ENCODE measurements at places on chromosomes 5 and 9. TPM values are rescaled to one million over a fixed set of nuclear protein-coding genes. Genes with fewer than 3 reads are reported as not detected.

EIF4EBP3 gene
- total RNA-seq: 14.1 TPM

CAMK4 gene
- 19.4 TPM for total RNA-seq

TMEM161B gene
- total RNA-seq: 34.1 TPM

INSL6 gene
- total RNA-seq: not detected

NDFIP1 gene
- total RNA-seq: 70.1 TPM

SPATA31C1 gene
- not detected for total RNA-seq

LCN12 gene
- total RNA-seq: 3.8 TPM

LMBRD2 gene
- 12.1 TPM for total RNA-seq

GRCh38 chr5:30502277-30502676, 691.2 kb upstream of the CDH6 start:
- peak; percentile 38 for DNase-seq
- H3K27ac ChIP-seq: peak overlapping the region; percentile 60
- H3K4me1 ChIP-seq: peaks cover 47% of the 10 kb centered on the region
- H3K4me3 ChIP-seq: no peak overlapping the region
- H3K36me3 ChIP-seq: no peaks in the 10 kb centered on the region

DNA sequence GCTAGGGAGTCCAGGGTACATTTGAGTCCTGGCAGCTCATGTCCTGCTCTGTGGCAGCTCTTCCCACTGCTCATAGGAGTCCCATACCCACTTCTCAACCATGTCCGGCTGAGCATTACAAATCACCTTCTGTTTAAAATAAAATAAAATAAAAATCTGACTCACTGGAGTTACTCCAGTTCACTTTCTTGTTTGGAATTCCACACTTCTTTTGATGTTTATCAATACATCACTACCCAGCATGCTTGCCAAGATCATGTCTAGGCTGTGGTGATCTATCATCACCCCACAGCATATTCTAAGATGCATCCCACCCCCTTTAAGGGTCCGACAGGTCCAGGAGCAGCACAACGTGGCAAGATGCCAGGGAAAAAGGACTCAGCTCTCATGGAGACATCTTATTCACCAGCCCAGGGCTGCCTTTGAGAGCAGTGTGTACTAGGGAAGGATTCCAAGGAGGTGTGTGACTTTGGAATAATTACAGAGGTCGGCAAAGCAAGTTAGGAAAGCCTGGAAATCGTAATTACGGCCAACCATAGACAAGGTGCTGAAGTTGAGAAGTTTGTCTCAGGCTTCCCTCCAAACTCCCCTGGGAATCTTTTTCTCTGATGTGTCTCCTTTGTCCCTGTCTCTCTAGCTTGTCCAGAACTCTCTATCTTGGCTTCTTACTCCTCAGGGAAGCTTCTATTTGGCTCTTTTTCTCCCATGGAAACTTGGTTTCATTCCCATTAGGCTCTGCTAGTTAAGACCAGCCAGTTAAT, 111.4 kb upstream of the SLC1A3 start:
- H3K27ac ChIP-seq: no peak overlapping the region
- no peaks in the 10 kb centered on the region for H3K36me3 ChIP-seq
- peaks cover 22% of the 10 kb centered on the region for H3K4me1 ChIP-seq
- no peak overlapping the region for H3K4me3 ChIP-seq
- DNase-seq: no peak
- H3K27me3 ChIP-seq: peaks cover 36% of the 10 kb centered on the region

GRCh38 chr9:88777498-88778312, 213.6 kb upstream of the S1PR3 start:
- no peaks in the 10 kb centered on the region for H3K27me3 ChIP-seq
- peaks cover 49% of the 10 kb centered on the region for H3K4me1 ChIP-seq
- H3K36me3 ChIP-seq: peaks cover 4% of the 10 kb centered on the region
- H3K4me3 ChIP-seq: no peak overlapping the region
- no peak for DNase-seq

GRCh38 chr9:116875576-116875975, 188.5 kb downstream of the TRIM32 start:
- no peak overlapping the region for H3K4me3 ChIP-seq
- no peak overlapping the region for H3K27ac ChIP-seq
- no peaks in the 10 kb centered on the region for H3K27me3 ChIP-seq
- no peak for DNase-seq

- DNase-seq: no peak
- no peak overlapping the region for H3K4me3 ChIP-seq
- no peaks in the 10 kb centered on the region for H3K27me3 ChIP-seq
- H3K36me3 ChIP-seq: no peaks in the 10 kb centered on the region
- H3K27ac ChIP-seq: no peak overlapping the region
Measured at GRCh38 chr9:68927165-68927564, 86.7 kb downstream of the PRKACG start.

GRCh38 chr9:71098801-71099200, 22.6 kb downstream of the TRPM3 start:
- H3K27ac ChIP-seq: no peak overlapping the region
- no peaks in the 10 kb centered on the region for H3K4me1 ChIP-seq
- no peak for DNase-seq
- peaks cover 65% of the 10 kb centered on the region for H3K27me3 ChIP-seq
- H3K4me3 ChIP-seq: no peak overlapping the region

DNA sequence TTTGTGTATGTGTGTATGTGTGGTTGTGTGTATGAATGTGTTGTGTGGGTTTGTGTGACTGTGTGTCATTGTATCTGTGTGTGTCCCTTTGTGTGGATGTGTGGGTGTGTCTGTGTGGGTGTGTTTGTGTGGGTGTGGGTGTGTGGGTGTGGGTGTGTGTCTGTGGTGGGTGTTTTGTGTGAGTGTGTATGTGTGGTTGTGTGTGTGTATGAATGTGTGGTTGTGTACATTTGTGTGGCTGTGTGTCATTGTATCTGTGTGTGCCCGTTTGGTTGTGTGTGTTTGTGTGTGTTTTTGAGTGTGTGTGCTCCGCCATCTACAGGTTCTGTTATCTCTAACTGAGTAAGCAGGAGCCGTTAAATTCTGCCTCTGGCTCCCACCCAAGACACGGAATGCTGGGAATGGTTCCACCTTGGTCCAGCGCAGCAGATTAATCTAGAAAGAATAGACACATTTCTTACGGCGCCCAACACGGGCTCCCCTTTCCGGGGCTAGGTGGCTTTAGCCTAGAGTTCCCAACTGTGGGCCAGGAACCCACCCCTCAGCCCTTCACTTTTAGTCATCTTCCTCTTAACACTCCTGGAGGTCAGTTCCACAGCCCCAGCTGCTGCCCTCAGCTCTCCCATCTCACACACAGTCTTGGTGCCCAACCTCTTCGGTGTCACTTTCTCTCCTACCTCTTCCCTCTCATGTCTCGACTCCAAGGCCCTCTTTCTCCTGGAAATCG, 197.1 kb downstream of the TTLL11 start:
- DNase-seq: no peak
- H3K27me3 ChIP-seq: no peaks in the 10 kb centered on the region
- H3K27ac ChIP-seq: no peak overlapping the region
- H3K4me3 ChIP-seq: no peak overlapping the region

- H3K36me3 ChIP-seq: no peaks in the 10 kb centered on the region
- H3K4me1 ChIP-seq: no peaks in the 10 kb centered on the region
- peaks cover 40% of the 10 kb centered on the region for H3K27me3 ChIP-seq
- H3K4me3 ChIP-seq: no peak overlapping the region
- H3K27ac ChIP-seq: no peak overlapping the region
Measured at GRCh38 chr9:99024959-99025358, 80.0 kb upstream of the TGFBR1 start.

- H3K27me3 ChIP-seq: no peaks in the 10 kb centered on the region
- DNase-seq: no peak
- no peaks in the 10 kb centered on the region for H3K36me3 ChIP-seq
Measured at GRCh38 chr5:119055294-119055693, 15.6 kb upstream of the DMXL1 start.

DNA sequence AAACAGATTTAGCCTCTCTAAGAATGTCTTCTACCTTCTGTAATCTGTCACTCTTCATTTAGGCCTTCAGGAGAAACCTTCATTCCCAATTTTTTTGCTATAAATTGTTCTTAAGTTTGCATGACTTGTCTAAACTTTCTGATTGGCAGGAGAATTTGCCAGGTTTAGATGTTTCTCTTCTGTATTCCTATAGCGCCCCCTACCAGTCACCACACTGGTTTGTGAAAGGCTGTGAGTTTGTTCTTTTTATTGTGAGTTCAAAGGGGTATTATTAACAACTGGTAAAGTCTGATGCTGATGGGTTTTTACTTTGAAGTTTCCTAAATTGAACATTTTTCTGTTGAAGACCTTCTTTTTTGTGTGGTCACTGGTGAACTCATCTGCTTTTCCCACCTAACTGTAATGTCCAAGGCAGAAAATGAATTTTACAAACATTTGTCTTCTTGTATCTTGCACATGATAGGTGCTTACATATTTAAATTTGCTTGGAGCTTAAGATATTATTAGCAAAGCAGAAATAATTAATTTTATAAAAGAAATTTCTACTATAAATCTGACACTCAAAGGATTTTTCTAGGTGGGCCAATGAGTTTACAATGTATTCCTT, 18.4 kb upstream of the F2RL2 start:
- no peaks in the 10 kb centered on the region for H3K27me3 ChIP-seq
- no peaks in the 10 kb centered on the region for H3K36me3 ChIP-seq
- H3K27ac ChIP-seq: no peak overlapping the region
